ENCODE measurements at places on chromosomes 13 and 19. TPM values are rescaled to one million over a fixed set of nuclear protein-coding genes. Genes with fewer than 3 reads are reported as not detected.

Gene AP2S1
- 329 TPM for total RNA-seq

Gene EID2B
- total RNA-seq: 8.5 TPM

Gene PRR19
- 4.7 TPM for total RNA-seq

Gene SIN3B
- total RNA-seq: 20.1 TPM

Gene TMC4
- 1.7 TPM for total RNA-seq

Gene PLEKHG2
- total RNA-seq: 49.4 TPM

Gene ALOX5AP
- 3.7 TPM for total RNA-seq

Gene SOX1
- total RNA-seq: not detected

Gene CGB1
- 0.20 TPM for total RNA-seq

Gene TSHZ3
- 3.1 TPM for total RNA-seq

Gene IGSF23
- total RNA-seq: 0.31 TPM

Gene NLRP9
- total RNA-seq: not detected

Gene SLC35E1
- 19.9 TPM for total RNA-seq

Gene TTC9B
- total RNA-seq: 1.1 TPM

Gene KCNC3
- total RNA-seq: 1.3 TPM

Gene ZNF440
- total RNA-seq: not detected

Gene ZNF837
- 1.4 TPM for total RNA-seq

Gene EXOC3L2
- 1.8 TPM for total RNA-seq

Gene GPR4
- 0.12 TPM for total RNA-seq

Gene ITM2B
- total RNA-seq: 169 TPM

Gene C1QTNF9B
- total RNA-seq: not detected

Gene PRDX2
- 0.54 TPM for total RNA-seq

Gene GAS6
- total RNA-seq: 8.7 TPM

Gene RABAC1
- total RNA-seq: 181 TPM

Gene STOML3
- total RNA-seq: not detected

All from A549 treated with CORT108297 at 1 μM for 4 hours (cell line).